ENCODE measurements at places on chromosomes 1 and 21.

DNA sequence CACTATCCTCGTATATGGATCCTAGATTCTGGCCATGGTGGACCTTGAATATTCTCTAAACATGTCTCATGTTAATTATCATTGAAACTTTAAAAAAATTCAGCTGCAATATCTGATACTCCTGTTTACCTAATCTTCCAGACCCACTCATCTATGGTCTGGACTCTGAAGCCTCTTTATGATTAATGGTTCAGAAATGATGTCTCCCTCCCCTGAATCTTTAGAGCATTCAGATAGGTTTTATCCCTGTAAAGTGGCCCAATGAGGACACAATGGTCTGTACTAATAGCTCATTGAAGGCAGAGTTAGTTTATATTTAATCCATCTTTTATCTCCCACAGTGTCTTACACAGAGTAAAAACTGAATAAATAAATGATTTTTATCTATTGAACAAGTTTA lies 53.0 kb upstream of the DUSP10 start:
- DNase-seq = no peak

DNA sequence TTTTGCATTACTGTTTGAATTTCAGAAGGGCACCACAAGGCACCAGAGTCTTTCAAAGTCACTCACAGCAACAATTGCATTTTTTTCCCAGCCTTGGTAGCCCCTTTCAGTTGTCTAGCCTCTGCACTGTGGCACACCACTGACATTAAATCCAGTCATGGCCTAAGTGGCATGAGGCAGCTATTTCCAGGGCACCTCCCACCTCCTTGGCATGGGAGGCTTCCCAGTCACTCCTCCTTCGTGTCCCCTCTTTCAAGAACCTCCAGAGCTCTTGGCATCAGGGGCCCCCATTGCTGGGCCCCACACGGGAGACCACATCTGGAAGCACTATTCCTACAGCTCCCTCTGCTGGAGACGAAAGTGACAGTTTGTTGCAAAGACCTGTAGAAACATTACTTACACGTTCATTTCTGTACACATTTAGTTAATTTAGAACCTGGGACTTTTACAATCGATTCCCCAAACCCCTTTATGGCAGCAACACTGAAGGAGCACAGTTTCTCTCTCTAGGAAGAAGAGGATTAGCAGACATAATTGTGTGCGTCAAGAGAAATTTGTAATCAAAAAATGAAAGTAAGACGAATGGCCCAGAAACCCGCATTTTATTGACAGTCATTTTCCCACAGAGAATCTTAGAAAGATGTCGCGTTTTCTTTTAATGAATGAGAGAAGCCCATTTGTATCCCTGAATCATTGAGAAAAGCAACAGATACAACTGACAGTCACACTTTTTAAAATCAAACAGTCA lies 5.7 kb upstream of the CHD5 start:
- DNase-seq = no peak

DNA sequence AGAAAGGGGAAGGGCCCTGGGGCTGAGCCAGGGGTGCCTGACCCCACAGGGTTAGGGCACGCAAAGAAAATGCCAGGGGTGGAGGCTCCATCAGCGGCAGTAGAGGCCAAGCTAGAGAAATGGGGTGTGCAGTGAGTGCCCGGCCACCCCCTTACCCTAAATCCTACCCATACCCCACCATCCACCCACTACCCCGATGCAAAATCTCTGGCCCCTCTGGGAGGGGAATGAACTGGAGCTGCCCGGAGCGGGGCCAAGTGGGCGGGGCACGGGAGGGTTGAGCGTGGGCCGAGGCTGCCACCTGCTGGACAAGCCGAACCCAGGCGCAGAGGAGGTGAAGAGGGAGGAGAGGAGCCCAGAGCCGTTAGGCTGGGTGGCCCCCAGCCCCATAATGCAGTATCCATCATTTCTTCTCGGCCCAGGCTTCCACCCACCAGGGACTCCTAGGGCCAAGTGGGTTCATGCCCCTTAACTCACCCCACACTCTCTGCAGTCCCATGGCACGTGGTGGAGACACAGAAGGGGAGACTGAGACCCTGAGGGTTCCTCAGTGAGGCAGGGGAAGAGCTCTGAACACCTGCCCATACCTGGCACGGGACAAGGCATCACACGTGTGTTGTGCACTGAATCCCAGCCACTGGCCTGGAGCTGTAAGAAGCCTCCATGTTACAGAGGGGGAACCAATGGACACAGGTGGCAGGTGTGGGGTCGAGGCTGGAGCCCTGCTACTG lies 1.4 kb upstream of the C1QC start:
- no peak for DNase-seq

- DNase-seq = no peak
Measured at GRCh38 chr1:100866041-100866900, 28.4 kb downstream of the EXTL2 start.

DNA sequence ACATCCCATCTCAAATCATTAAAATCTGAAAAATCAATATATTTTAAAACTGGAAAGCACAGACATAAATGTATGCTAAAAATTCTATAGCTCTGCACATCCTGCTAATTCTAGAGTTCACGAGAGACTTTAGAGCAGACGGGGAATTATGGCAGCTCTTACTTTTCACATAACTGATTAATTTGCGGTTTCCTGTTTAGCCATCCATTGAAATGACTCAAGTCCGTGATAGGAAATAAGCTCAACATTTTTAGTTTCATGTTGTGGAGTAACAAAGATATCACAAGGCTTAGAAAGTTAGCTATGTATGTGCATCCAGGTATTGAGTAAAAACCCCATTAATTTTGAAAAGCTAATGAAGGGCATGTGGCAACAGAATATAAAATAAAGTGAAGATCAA lies 123.2 kb downstream of the SMYD2 start:
- DNase-seq = no peak
